T47D (cell line): ENCODE measurements at places on chromosomes 12 and 14.

DNA sequence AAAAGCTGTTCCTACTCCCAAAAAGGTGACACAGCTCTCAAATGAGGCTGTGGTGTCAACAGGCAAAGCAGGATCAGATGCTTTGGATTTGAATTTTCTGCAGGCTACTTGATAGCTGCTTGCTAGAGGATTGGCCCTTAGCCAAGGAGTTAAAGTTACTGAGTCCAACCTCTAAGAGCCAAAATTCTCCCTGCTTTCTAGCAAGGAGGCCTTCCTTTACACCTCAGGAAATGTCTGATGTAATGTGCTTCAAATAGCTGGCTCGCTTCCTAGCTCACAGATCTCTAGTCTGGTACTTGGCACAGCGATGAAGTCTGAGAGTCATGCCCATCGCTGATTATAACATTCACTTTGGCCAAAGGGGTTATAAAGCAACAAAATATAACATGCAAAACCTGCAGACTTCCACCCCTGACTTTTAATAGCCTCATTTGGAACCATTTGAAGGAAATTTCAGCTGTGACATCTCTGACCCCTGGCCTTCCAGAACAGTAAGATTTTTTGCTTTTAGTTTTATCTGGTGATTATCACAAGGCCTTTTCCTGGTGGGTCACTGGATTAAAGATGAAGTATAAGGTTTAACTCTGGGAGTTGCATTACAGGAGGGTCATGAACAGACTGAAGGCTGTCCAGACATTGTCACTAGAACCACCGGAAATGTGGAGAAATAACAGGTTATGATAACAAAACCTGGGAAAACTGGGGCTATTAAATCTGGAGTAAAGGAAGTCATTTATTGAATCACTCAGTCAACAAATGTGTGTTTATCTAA is 189.7 kb downstream of the EPS8 start:
- no peak for DNase-seq

DNA sequence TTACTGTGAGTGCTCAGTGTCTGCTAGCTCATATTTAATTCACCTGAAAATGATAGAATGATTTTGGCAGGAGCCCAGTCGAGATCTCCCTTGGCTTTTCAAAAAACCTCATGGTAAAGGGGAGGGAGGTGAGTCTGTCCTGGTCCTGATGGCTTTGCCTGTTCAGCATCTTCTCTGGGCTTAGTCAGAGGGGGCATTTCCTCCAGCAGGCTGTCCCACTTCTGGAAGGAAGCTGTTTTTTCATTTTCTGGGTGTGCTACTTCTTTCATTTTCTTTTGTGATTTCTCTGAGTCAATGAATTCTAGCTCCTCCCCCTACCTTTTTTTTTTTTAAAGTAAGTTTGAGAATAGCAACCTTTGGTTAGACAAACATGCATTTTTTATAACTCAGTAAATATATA is 58.8 kb downstream of the TMX1 start:
- no peak for DNase-seq

DNA sequence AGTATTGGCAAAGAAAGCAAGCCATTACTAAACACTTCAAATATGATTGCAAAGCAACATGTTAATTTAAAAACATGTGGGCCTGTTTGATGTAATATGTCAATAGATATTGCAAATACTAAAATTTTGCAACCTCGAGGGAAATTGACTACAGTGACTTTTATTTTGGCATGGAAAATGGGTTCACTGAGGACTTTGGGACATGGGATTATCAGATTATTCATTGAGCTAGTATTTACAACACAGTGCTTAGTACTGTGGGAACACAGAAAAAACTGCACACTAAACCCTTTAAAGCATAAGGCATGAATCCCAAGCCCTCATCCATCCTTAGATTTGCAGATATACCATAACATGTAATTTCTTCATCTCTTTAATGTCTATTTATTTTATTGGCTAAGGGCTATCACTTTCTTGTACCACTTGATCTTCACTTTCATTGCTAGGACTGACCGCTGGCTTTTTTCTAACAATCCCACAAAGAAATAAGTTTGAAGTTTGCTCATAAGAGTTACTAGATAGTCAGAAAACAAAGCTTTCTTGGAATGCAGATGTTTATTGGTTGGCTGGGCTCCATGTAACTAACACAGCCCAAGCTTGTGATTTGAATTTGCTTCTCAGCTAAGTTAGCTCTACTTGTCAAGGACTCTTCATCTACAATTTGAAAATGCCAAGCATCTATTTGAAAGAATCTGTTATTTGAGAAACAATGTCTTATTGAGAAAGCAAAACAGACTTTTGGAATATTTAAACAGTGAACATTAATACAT is 48.7 kb downstream of the PPFIBP1 start:
- no peak for DNase-seq

- no peak for DNase-seq
Observed at GRCh38 chr12:124316257-124316900, 21.5 kb downstream of the RFLNA start.

- DNase-seq = no peak
Observed at GRCh38 chr12:122811777-122812176, 23.5 kb upstream of the HIP1R start.

DNA sequence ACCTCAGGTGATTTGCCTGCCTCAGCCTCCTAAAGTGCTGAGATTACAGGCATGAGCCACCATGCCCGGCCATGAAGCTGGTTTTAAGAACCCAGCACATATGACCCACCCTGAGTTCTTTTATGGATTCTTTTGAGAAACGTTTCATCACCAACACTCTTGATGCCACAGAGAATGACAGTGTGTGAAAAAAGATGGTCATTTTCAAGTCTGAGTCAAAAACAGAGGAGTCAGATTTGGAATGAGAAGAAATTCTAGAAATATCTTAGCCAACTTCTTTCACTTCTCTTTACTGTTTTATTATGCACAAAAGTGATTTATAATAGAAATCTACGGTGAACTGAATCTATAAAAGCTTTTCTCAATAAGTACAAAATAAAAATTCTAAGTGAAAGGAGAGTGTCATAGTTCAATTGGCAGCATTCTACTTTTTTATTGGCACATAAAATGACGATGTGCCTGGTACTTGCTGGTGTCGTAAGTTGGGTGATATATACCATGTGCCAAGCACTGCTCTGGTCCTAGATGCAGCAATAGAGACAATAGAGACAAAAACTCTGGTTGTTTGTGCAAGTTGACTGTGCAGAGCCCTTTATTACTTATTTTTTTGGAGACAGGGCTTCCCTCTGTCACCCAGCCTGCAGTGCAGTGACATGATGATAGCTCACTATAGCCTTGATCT is 33.9 kb downstream of the CCDC177 start:
- no peak for DNase-seq
